ENCODE measurements at places on chromosomes 12 and 14.
A peak's percentile ranks its signal among the peaks of the same experiment; 100 is the strongest.

GRCh38 chr14:32049361-32050088, 27.6 kb upstream of the ARHGAP5 start:
- DNase-seq, result no peak

GRCh38 chr14:35456261-35456660, 51.7 kb upstream of the NFKBIA start:
- DNase-seq, result no peak

GRCh38 chr14:23349156-23349845, 3.4 kb downstream of the SLC22A17 start:
- DNase-seq, result no peak

DNA sequence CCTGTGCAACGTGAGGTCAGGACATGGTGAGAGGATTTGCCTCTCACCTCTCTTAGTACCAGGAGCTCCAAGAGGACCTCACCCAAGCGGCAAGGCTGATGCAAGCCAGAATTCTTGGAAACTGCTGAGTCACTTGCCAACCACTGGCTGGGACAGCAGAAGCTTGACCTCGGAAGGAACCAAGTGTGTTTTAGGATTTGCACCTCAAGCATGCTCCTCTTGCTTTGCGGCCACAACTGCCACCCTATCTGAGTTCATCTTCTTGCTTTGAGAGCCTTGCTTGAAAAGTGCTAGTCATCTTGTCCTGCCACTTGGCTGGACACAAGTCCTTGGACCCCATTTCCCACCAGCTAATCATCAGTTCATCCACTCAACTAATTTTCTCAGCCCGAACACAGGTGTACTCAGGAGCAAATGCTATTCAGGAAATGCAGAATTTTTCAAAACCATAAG, 195.8 kb downstream of the SLC25A21 start:
- peak; percentile 30 for DNase-seq

DNA sequence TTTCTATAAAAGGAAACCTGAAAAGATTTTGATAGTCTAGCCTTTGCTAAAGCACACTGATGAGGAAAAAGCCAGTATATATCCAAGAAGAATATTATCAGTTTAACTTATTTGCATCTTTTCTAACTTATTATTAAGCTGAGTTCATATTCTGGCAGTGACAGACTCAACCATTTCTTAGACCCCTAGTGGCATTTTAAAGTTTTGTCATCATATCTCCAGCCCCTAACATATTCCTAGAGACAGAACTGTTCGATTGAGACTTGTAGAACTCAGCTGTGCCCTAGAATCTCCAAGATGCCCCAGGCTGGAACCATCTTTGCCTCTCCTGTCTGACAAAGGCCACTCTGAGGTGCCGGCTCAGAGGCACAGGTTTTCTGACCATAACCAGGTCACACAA, 365.6 kb downstream of the NELL2 start:
- no peak for DNase-seq

Data from astrocyte of the spinal cord (primary cell).